Cerebellar nuclear complex (tissue), 1 donor: ENCODE measurements at places on chromosomes 6 and 20.

GRCh38 chr6:97437087-97437486 is 154.1 kb upstream of the MMS22L start:
- no peak for DNase-seq

- no peak for DNase-seq
Measured at GRCh38 chr6:159094444-159095252, 49.9 kb upstream of the TAGAP start.

- DNase-seq: no peak
Measured at GRCh38 chr6:518218-518617, 126.7 kb downstream of the IRF4 start.

- DNase-seq: no peak
Measured at GRCh38 chr6:157096522-157096921, 226.8 kb downstream of the TMEM242 start.

GRCh38 chr6:138105880-138106664 is 1.1 kb downstream of the PERP start:
- DNase-seq: peak; percentile 28
